T-cell (primary cell): ENCODE measurements at places on chromosomes 12 and 14.

DNA sequence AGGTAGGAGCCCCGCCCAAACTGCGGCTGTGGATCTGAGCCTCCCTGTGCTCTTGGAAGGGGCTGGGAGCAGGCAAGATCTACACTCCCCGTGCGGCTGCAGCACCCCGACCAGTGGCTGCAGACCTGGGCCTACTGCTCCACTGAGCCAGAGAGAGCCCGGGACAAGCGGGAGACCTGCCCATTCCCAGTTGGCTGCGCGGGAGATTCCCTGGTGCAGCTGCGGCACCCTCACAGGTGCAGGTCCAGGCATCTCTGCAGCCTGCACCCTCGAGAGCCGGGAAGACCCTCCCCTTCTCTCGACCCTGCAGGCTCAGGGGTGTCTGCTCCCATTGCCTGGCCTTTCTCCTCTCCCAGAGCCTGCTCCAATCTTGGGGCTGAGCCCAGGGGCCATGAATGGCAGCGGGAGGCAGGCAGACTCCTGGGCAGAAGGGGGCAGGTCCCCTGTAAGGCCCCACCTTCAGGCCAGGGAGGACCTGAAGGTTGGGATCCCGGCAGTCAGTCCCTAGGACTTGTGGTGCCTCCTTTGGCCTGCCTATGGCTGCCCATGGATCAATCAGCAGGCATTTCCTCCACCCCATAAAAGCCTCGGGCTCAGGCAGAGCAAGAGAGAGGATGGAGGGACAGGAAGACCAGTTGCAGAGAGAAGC, 8.8 kb upstream of the A2M start:
- DNase-seq, result no peak

- no peak for DNase-seq
Measured at GRCh38 chr12:130715998-130716968, at the start of gene RIMBP2. TSS of gene RIMBP2 (minus strand) at chr12:130716299. CDS start at chr12:130479013, 237,286 bp downstream.

GRCh38 chr14:80388980-80389711, 177.8 kb upstream of the DIO2 start:
- DNase-seq, result no peak

DNA sequence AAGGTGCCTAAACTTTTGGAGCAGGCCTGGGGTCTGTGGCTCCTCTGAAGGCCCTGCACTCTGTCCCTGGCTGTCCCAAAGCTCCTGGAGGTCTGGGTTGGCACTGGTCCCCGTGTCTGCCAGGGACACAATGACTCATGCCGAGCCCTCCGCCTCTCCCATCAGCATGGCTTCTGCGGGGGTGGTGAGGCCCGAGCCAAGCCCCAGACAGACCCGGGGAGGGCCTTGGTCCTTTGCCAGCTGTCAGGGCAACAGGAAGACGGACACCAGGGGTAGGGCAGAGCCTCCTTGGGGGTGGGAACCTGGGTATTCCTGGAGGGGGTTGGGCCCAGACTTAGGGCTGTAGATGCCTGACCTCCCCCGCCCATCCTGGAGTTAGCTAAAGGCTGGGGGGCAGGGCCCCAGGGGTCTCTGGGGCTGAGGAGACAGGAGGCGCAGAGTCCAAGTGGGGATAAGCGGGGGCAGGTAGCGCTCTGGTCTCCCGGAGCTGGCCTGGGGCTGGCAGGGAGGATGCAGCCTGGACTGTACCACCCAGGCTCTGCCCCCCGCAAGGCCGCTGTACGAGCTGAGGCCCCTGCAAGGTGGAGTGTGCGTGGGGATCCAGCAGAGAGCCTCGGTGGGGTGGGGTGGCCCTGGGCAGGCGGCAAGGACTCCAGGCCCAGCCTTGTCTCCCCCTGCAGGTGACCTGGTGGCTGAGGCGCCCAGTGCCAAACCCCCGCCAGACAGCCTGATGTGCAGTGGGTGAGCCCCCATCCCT, 16.4 kb upstream of the PUS1 start:
- DNase-seq, result no peak

DNA sequence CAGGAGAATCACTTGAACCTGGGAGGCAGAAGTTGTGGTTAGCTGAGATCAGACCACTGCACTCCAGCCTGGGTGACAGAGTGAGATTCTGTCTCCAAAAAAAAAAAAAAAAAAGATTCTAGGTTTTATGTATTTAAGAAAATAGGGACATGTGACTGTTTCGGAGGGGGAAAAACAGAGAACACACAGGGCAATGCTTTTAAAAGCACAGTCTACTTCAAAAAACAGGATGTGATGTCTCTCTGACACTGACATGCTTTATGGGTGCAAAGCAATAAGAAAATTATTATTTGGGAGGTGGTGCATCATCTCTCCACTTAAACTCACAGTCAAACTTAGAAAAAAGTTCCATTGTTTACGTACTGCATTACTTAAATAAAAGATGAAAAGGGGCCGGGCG, 28.7 kb downstream of the CLIP1 start:
- no peak for DNase-seq

GRCh38 chr12:53820514-53821306, 68.9 kb upstream of the CISTR start:
- DNase-seq, result no peak

DNA sequence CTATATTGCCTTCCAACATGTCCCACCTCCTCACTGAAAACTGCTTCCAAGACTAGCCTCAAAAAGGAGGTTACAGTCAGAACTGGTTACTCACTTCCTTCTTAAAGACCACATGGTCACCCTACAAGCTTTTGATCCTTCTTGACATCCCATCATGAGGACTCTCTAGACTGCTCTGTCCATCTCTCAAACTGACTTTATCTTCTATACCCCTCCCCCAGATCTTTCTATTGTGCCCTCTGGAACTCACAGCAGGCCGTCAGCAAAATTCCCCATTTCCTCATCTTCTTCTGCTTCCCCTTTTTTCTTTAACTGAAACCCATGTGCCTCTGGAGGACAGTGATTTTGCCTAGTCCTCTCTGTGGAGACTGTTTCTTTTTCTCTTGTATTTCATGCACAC, 18.1 kb upstream of the IGF1 start:
- DNase-seq, result no peak

- DNase-seq, result no peak
Measured at GRCh38 chr12:91922674-91923073, 223.0 kb downstream of the BTG1 start.

GRCh38 chr12:29071099-29071498, 78.0 kb upstream of the FAR2 start:
- no peak for DNase-seq

- no peak for DNase-seq
Measured at GRCh38 chr12:6322969-6323339, 12.5 kb downstream of the PLEKHG6 start.

DNA sequence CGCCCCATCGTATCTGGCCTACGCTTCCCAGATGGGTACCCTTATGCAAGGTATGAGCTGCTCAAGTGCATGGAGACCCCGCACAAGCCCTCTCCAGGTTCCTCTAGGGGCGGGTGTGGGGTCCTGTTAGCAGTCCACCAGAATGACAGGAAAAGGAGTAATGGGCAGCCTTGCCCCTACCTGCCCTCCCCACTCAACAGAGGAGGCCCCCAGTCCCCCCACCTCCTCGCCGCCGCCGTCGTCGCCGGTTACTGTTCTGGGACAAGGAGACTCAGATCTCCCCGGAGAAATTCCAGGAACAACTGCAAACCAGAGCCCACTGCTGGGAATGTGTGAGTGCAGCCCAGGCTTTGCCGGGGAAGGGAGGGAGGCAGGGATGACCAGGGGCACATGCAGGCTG, 6.0 kb downstream of the REC8 start:
- no peak for DNase-seq

GRCh38 chr12:121383601-121384021, 16.3 kb upstream of the RNF34 start:
- DNase-seq, result no peak

DNA sequence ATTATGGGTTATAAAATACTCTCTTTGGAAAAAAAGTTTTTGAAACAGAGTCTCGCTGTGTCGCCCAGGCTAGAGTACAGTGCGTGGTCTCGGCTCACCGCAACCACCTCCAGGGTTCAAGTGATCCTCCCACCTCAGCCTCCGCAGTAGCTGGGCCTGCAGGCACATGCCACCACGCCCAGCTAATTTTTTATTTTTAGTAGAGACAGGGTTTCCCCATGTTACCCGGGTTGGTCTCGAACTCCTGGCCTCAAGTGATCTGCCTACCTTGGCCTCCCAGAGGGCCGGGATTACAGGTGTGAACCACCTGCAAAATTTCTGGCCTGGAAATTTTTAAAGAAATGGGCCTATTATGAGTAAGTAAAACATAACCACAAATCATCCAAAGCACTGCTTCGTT, 3.8 kb downstream of the USP15 start:
- DNase-seq, result no peak

DNA sequence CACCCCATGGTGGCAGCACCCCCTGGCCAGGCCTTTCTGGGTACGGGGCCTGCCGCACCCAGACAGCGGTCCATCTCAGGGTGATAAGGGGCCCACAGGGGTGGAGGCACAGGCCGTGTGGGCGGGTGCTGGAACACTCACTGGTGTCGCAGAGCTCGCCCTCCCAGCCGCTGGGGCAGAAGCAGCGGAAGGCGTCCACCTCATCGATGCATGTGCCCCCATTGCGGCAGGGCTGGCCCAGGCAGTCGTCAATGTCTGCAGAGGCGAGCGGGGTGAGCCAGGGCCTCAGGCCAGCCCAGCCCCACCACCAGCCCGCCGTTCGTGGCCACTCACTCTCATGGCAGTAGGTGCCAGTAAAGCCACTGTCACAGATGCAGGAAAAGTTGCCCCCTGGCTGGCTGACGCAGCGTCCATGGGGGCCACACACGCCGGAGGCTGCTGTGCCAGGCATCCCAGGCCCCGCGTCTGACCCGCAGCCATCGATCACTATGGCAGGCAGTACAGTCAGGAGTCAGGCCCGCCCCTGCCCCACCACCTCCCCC, 19.9 kb downstream of the JAG2 start:
- DNase-seq, result no peak

DNA sequence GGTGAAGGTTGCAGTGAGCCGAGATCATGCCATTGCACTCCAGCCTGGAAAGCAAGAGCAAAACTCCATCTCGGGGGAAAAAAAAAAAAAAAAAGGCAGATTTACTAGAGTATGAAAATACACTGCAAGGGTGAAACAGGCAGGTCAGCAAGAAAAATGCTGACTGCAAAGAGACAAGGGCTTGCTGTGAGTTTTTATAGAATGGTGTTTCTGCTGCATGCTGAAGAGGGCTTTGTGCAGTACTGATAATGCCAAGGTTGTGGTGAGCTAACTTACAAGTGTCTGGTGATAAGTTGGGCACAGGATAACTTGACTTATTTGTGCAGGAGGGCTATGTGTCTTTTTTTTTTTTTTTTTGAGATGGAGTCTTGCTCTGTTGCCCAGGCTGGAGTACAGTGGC, 25.9 kb upstream of the SRP54 start:
- DNase-seq, result no peak
